ENCODE measurements at places on chromosomes 1 and 21. TPM values are rescaled to one million over a fixed set of nuclear protein-coding genes. Genes with fewer than 3 reads are reported as not detected.
A peak's percentile ranks its signal among the peaks of the same experiment; 100 is the strongest.

DNA sequence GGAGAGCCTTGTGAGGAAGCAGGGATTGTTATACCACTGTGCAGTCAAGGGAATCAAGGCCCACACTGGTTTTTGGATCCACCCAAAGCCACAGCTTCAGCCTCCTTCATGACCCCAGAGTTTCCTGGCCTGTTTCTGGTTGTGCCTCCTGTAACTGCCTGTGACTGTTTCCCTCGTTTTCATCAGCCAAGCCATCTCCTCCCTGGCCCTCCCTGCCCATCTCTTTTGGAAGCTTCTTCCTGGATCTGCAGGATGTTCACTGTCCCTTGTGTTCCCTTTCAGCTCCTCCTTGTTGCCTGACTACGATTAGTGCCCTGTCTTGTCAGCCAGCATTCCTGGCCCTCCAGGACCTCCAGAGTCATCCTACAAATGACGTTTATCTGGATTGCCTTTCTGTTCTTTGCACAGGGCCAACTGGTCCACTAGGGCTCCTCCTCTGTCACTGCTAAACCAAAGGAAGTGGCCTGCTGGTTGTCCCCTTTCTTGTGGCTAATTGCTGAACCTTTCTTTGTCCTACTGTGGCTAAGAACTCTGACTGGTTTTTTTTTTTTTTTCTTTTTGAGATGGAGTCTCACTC is 17.9 kb downstream of the SFT2D2 start:
- no peak overlapping the region for H3K27ac ChIP-seq
- DNase-seq: no peak
- H3K36me3 ChIP-seq: peaks cover 25% of the 10 kb centered on the region
- no peak overlapping the region for H3K4me3 ChIP-seq
- H3K27me3 ChIP-seq: no peaks in the 10 kb centered on the region

- DNase-seq: no peak
- H3K36me3 ChIP-seq: peaks cover 40% of the 10 kb centered on the region
- H3K27me3 ChIP-seq: no peaks in the 10 kb centered on the region
These were observed 6.2 kb upstream of the BMP8A start for GRCh38 chr1:39485046-39485803.

- no peak overlapping the region for H3K4me3 ChIP-seq
- H3K27me3 ChIP-seq: peaks cover 6% of the 10 kb centered on the region
- peak; percentile 38 for DNase-seq
- H3K27ac ChIP-seq: no peak overlapping the region
These were observed 10.3 kb upstream of the LUZP1 start for GRCh38 chr1:23178950-23179349.

DNA sequence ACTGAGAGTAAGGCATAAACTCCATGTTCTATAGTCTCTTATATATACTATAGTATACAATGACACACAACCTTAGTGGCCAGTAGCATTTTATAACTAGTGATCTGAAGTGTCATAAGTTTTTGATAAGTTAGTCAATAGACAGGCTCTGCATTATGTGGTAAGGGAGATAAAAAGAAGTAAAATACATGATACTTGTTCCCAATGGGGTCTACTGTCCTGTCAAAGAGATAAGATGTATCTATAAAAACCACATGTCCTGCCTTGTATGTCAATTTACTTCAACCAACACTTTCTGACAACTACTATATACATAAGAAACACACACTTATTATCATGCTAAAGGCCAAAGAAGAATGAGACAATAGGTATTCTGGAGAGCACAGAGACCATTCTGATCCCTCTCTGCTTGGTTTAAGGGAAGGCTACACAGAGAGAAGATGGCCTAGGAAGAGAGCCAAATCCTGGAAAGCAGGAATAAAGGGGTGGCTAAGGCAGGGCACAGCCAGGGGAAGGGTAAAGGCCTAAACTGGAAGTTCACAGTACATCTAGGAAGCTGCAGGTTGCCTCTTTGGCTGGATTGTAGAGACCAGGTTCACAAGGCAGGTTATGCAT is 91.4 kb downstream of the LYST start:
- H3K4me1 ChIP-seq: no peaks in the 10 kb centered on the region
- H3K27ac ChIP-seq: no peak overlapping the region
- no peaks in the 10 kb centered on the region for H3K27me3 ChIP-seq
- H3K4me3 ChIP-seq: no peak overlapping the region
- no peak for DNase-seq

DNA sequence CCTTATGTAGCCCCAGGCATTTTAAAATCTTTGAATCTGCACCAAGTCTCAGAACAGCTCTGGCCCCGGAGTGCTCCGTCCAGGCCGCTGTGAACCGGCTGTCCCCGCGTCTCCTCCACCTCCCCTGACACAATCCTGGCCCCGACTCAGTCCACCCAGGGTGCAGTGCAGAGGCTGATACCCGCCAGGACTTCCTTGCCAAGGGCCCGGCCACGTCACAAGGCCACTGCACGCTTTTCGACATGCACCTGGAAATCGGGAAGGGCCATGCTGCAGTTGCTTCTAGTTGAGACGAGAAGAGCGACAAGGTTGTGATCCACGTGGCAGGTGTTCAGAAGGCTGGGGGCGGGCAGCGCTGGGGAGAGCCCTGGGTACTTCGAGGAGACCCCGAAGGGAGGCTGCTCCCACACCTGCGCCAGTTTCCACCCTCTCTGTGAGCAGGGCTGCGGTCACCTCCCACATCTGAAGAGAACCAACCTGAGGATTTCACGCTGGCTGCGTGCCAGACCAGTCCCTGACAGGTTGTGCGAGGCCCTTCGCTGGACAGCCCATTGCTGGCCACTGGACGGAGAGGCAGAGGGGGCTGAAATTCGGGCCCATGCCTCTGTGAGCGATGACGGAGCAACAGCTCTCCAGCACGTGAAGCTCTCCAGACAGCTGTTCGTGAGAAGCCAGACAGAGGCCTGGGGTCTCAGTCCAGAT is 6.7 kb downstream of the VWA1 start:
- H3K36me3 ChIP-seq: no peaks in the 10 kb centered on the region
- no peaks in the 10 kb centered on the region for H3K27me3 ChIP-seq
- DNase-seq: no peak
- no peak overlapping the region for H3K4me3 ChIP-seq
- no peaks in the 10 kb centered on the region for H3K4me1 ChIP-seq

DNA sequence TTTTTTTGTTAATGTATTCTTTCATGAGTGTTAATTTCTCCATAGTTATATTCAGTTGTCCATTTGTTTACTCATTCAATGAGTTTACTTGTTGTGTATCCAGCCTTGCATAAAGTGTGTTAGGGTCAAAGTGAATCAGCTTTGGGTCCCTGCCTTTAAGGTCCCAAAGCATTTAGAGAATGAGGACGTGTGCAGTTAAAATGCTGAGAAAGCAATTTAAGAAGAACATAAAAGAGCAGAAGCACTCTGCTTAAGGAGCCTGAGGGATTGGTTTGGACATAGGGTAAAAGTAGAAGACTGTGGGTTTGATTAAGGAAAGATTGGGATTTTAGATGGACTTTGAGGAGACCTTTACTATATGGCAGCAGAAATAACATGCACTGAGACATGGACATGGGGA is 3.5 kb downstream of the OR14I1 start:
- no peak overlapping the region for H3K4me3 ChIP-seq
- H3K27ac ChIP-seq: no peak overlapping the region
- no peaks in the 10 kb centered on the region for H3K4me1 ChIP-seq
- no peak for DNase-seq
- H3K27me3 ChIP-seq: no peaks in the 10 kb centered on the region
- H3K36me3 ChIP-seq: no peaks in the 10 kb centered on the region

DNA sequence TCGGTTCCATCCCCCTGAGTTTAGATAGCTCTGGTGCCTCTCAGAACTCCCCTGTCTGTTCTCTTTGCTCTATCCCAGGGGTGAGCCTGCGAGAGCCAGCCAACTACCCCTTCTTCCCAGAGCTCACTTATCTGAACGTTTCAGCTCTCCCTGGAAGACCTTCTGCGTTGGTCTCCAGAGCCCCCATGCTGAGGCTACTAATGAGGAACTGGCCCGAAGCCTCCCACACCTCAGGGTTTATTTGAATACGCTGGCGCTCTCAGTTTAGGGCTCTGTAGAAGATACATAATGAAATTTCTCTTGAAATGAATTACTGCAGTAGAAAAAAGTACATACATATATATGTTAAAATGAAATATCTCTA is 43.5 kb downstream of the TCEANC2 start:
- H3K27me3 ChIP-seq: no peaks in the 10 kb centered on the region
- no peak overlapping the region for H3K27ac ChIP-seq
- H3K36me3 ChIP-seq: no peaks in the 10 kb centered on the region
- peak; percentile 24 for DNase-seq
- H3K4me3 ChIP-seq: no peak overlapping the region

GRCh38 chr1:54273795-54274163 is 73.8 kb downstream of the MRPL37 start:
- H3K27me3 ChIP-seq: no peaks in the 10 kb centered on the region
- peaks cover 61% of the 10 kb centered on the region for H3K4me1 ChIP-seq
- H3K36me3 ChIP-seq: no peaks in the 10 kb centered on the region
- no peak for DNase-seq

GRCh38 chr1:230067419-230067870 is 407 bp downstream of the GALNT2 start:
- peak; percentile 70 for DNase-seq
- H3K27me3 ChIP-seq: no peaks in the 10 kb centered on the region
- peaks cover 18% of the 10 kb centered on the region for H3K4me1 ChIP-seq
- no peaks in the 10 kb centered on the region for H3K36me3 ChIP-seq
- peak overlapping the region; percentile 88 for H3K4me3 ChIP-seq

GRCh38 chr1:53735681-53736080 is 3.3 kb downstream of the GLIS1 start:
- no peak overlapping the region for H3K4me3 ChIP-seq
- H3K36me3 ChIP-seq: no peaks in the 10 kb centered on the region
- H3K4me1 ChIP-seq: peaks cover 4% of the 10 kb centered on the region
- no peak overlapping the region for H3K27ac ChIP-seq
- H3K27me3 ChIP-seq: peaks cover 82% of the 10 kb centered on the region

DNA sequence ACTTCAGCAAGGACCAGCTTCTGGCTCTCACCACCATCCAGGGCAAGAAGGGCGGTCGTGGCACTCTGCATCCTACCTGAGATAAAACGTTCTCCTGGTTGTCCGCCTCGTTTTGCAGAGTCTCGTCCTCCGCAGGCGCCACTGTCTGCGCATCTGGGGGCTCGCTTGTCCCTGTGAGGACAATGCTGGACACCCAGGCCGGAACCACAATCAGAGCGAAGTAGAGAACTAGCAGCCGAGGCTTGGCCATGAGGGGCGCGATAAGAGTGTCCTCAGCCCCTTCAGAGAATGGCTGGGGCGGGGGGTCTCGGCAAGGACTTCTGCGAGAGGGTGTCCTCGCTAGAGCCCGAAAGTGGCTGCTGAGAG is 505 bp downstream of the OLFML2B start:
- H3K36me3 ChIP-seq: no peaks in the 10 kb centered on the region
- H3K27me3 ChIP-seq: no peaks in the 10 kb centered on the region
- no peaks in the 10 kb centered on the region for H3K4me1 ChIP-seq

SAMD11 gene
- total RNA-seq: 26.3 TPM

RGS2 gene
- 83.3 TPM for total RNA-seq

PATJ gene
- 115 TPM for total RNA-seq

SLC35D1 gene
- total RNA-seq: 13.2 TPM
